ENCODE measurements at places on chromosomes 2 and 18.

DNA sequence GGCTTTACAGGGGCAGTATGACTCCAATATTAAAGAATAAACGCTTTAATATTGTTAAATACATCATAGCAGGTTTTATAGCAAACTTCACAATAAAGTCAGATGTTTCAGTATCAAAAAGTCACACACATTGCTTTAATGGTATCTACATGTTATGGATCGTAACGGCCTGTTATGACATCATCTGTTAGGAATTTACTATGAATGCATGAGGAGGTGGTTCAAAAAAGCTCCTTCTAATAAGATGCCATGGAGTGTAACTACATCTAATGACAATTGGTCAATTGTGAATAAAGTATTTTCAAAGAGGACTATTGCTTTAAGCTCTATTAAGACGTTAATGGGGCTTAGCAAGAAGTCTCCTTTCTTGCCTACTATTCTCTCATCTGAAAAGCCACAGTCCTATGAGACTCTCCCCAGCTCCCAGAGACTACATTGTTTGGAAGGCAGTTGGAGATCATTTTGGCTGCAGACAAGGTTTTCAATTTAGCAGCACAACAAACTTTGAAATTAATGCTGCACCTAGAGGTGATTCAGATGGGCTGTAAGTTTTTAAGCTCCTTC lies 300.7 kb upstream of the MEIS1 start:
- H3K36me3 ChIP-seq, result no peaks in the 10 kb centered on the region
- no peaks in the 10 kb centered on the region for H3K27me3 ChIP-seq
- H3K4me1 ChIP-seq, result no peaks in the 10 kb centered on the region
- H3K27ac ChIP-seq, result no peak overlapping the region

GRCh38 chr2:238879621-238880377 lies 31.9 kb downstream of the TWIST2 start:
- DNase-seq, result no peak
- H3K4me1 ChIP-seq, result no peaks in the 10 kb centered on the region
- H3K27me3 ChIP-seq, result no peaks in the 10 kb centered on the region
- H3K36me3 ChIP-seq, result no peaks in the 10 kb centered on the region
- H3K27ac ChIP-seq, result no peak overlapping the region

- no peak overlapping the region for H3K27ac ChIP-seq
- DNase-seq, result no peak
- no peaks in the 10 kb centered on the region for H3K27me3 ChIP-seq
- no peak overlapping the region for H3K4me3 ChIP-seq
- H3K4me1 ChIP-seq, result no peaks in the 10 kb centered on the region
Measured at GRCh38 chr2:161979490-161979889, 94.5 kb downstream of the DPP4 start.

GRCh38 chr18:32378705-32379104 lies 92.0 kb downstream of the GAREM1 start:
- no peaks in the 10 kb centered on the region for H3K36me3 ChIP-seq
- no peaks in the 10 kb centered on the region for H3K27me3 ChIP-seq
- H3K27ac ChIP-seq, result no peak overlapping the region
- H3K4me3 ChIP-seq, result no peak overlapping the region
- peaks cover 2% of the 10 kb centered on the region for H3K4me1 ChIP-seq
- DNase-seq, result no peak

DNA sequence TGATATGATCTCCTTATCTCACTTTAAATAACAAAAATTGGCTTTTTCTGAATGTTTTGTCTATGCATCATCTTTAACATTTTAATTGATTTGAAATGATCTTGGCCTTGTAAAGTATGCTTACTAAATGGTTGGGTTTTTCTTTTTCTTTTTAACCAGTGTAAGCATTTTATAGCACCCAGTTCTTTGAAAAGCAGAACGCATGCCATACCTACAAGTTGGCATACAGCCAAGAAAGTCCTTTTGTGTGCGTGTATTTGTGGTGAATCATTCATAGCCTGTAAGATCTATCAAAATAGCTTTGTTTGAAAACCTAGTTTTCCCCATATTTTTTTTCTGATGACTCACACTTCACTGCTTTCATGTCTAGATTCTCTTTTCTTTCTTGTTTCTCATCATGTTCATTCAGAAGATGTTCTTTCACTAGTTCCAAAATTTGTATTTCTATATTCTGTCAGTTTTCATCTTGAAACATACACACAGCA lies 4.1 kb upstream of the VRK2 start:
- H3K27ac ChIP-seq, result no peak overlapping the region
- no peak overlapping the region for H3K4me3 ChIP-seq
- DNase-seq, result peak; percentile 20
- no peaks in the 10 kb centered on the region for H3K27me3 ChIP-seq
- H3K36me3 ChIP-seq, result no peaks in the 10 kb centered on the region
- H3K4me1 ChIP-seq, result no peaks in the 10 kb centered on the region

DNA sequence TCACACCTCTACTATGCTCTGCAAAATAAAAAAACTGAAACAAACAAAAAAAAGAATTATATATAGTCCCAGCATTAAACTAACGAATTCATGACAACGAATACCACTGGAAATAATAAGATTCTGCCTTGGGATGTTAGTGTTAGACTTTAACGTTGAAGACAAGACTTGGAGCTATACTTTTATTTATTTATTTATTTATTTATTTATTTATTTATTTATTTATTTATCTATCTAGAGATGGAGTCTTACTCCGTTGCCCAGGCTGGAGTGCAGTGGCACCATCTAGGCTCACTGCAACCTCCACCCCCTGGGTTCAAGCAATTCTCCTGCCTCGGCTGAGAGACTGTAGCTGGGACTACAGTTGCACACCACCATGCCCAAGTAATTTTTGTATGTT lies 27.2 kb upstream of the PAPOLG start:
- no peaks in the 10 kb centered on the region for H3K36me3 ChIP-seq
- H3K4me1 ChIP-seq, result no peaks in the 10 kb centered on the region
- H3K4me3 ChIP-seq, result no peak overlapping the region
- DNase-seq, result no peak
- H3K27ac ChIP-seq, result no peak overlapping the region

- H3K4me1 ChIP-seq, result peaks cover 13% of the 10 kb centered on the region
- peak overlapping the region; percentile 27 for H3K27ac ChIP-seq
- no peaks in the 10 kb centered on the region for H3K36me3 ChIP-seq
- peak; percentile 82 for DNase-seq
- H3K27me3 ChIP-seq, result no peaks in the 10 kb centered on the region
- H3K4me3 ChIP-seq, result no peak overlapping the region
Measured at GRCh38 chr2:110773401-110773921, 41.1 kb downstream of the ACOXL start.

DNA sequence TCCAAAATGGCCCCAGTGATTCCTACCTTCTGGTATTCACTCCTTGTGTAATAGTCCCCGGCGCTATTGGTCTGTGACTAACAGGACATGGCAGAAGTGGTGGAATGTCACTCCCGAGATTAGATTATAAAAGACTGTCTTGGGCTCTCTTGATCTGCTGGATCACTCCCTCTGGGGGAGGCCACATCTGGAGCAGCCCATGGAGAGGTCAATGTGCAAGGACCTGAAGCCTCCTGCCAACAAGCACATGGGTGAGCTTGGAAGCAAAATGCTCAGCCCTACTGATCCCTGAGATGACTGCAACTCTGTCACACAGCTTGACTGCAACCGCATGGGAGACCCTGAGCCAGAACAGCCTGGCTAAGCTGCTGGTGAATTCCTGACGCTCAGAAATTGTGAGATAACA lies 94.3 kb upstream of the GLI2 start:
- H3K4me1 ChIP-seq, result no peaks in the 10 kb centered on the region
- H3K36me3 ChIP-seq, result no peaks in the 10 kb centered on the region
- H3K27me3 ChIP-seq, result no peaks in the 10 kb centered on the region
- no peak for DNase-seq
- no peak overlapping the region for H3K27ac ChIP-seq

Measured in prostate gland (tissue), 2 donors.